B cell (primary cell): ENCODE measurements at places on chromosomes 12 and 14. TPM values are rescaled to one million over a fixed set of nuclear protein-coding genes. Genes with fewer than 3 reads are reported as not detected.

GRCh38 chr14:67332468-67332867, 27.1 kb downstream of the ATP6V1D start:
- no peak for DNase-seq

CIROP gene
- not detected in 2 replicates for polyA plus RNA-seq

PPFIBP1 gene
- 3.3 and 6.5 TPM in 2 replicates for polyA plus RNA-seq

GRCh38 chr14:90839024-90839888, 23.0 kb upstream of the TTC7B start:
- no peak for DNase-seq

TAS2R9 gene
- polyA plus RNA-seq, result not detected in 2 replicates

GRCh38 chr14:91417983-91418386, 365 bp upstream of the CCDC88C start:
- DNase-seq, result peak; percentile 91

GRCh38 chr12:16756833-16757555, 151.0 kb upstream of the LMO3 start:
- no peak for DNase-seq

HNRNPC gene
- 358 and 518 TPM in 2 replicates for polyA plus RNA-seq

DNA sequence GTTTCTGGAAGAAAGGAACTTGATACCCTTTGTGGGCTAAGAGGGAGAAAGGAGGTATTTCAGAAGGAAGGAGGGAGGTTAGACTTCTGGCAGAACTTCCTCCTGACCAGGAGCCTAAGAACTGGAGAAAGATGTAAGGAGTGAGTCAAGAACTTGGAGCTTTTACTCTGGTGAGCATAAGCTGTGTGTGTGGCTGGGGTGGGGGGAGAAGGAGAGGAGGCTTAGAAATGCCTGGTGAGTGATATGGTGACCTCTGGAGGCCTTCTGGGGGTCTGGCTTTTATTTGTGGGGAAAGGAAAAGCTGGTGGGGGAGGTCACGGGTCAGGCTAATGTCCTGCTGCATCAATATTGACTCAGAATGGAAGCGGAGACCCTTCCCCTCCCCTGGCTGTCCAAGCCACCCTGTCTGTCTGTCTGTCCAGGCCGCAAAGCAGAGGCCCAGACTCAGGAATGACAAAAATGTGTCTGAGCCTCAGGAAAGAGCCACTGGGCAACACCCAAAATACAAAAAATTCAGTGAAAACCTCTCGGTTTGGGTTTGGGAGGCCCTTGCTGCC, 4.8 kb downstream of the LRP1 start:
- no peak for DNase-seq

DNA sequence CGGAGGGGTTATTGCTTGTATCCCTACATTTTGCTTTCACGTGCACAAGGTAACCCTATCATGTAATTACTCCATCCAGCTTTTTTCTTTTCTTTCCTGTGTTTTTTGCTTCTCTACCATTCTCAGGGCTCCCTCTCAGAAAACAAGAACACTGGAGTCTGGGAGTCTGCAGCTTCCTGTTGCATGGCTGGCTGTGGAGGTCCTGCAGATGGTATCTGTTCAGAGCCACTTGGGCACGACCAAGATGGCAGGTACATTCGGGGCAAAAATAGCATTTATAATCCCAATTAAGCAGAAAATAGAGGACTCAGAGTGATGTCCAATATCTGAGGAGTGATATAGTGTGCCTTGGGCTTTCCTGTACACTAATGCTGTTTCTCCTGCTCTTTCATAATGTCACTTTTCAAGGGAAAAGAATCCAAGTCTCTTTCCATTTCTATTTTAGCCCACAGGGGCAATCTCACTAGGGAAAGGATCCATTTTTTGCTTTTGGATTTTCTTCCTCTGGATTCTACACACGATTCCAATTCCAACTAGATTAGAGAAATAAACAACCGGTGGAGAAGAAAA, 3.2 kb upstream of the NUMB start:
- no peak for DNase-seq

DNA sequence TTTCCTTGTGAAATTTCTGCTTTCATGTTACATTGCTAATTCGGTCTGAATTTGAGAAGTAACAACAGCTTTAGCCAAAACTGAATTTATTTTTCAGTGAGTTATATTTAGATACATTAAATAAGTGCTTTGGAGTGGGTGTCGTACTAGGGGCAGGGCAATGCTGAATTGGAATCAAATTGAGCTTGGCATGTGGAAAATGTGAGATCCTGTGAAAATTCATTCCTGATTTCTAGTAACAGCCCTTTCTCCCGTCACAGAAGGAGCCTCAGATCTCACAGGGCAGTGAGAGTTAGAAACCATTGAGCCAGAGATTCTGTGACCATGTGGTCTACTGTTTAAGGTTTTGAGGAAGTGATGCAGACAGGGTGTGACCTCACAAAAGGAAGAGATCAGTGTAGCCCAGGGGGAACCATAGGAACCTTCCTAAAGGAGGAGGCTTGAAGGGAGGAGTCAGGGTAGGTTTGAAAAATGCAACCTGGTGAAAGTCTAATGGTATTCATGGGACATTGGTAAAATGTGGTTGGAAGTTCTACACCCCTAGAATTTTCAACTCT, 1136.8 kb downstream of the AACS start:
- DNase-seq, result no peak

GRCh38 chr14:84782902-84783301, 747.0 kb upstream of the FLRT2 start:
- no peak for DNase-seq

GRCh38 chr12:80761838-80762237, 45.1 kb downstream of the MYF5 start:
- DNase-seq, result no peak

DNA sequence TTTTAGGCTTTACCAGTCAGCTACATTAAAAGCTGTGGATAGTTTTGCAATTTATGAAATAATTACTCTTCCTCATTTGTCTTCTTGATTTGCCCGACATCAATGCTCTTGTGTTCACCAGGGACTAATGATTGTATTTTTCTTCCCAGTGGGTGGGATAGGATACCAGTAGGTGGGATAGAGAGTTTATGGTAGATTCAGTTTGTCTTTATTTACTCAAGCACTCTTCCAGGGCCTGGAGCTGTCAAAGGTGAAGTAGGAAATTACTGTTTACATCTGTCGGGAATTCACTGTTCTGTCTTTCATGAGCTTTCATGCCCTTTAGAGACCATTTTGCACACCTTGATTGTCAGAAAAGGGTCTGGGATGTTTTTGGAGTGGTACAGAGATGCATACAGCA, 36.6 kb downstream of the ETV6 start:
- no peak for DNase-seq

DNA sequence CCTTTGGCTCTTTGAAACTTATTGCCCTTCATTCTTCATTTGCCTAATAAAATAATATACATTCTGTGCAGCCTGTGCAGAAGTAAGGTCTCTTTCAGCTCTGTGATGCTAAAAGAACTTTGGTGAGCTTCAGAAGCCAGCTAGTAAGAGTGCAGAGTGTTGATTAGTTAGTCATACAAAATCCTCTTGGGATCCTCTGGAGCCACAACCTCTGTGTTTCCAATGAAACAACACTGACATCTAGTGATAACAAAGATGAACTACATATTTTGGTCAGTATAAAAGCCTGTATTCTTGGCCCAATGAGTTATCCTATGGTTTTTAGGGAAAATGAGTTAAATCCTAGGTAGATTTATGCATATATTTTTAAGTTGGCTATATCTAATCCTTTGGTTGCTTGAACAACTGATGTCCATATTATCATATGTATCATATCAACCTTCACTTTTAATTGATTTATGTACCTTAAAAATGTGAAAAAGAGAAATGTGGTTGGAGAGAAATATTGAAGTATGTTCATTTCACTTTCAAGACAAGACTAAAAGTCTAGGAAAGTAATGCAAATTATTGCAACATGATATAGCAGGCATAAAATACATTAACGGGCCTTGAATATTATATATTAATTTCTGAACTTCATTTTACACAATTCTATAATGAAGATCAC, 158.4 kb downstream of the KLHL28 start:
- peak; percentile 23 for DNase-seq

ZNF10 gene
- 5.2 and 26.7 TPM in 2 replicates for polyA plus RNA-seq

SIX1 gene
- polyA plus RNA-seq, result 0.07 and 0.16 TPM in 2 replicates

DNA sequence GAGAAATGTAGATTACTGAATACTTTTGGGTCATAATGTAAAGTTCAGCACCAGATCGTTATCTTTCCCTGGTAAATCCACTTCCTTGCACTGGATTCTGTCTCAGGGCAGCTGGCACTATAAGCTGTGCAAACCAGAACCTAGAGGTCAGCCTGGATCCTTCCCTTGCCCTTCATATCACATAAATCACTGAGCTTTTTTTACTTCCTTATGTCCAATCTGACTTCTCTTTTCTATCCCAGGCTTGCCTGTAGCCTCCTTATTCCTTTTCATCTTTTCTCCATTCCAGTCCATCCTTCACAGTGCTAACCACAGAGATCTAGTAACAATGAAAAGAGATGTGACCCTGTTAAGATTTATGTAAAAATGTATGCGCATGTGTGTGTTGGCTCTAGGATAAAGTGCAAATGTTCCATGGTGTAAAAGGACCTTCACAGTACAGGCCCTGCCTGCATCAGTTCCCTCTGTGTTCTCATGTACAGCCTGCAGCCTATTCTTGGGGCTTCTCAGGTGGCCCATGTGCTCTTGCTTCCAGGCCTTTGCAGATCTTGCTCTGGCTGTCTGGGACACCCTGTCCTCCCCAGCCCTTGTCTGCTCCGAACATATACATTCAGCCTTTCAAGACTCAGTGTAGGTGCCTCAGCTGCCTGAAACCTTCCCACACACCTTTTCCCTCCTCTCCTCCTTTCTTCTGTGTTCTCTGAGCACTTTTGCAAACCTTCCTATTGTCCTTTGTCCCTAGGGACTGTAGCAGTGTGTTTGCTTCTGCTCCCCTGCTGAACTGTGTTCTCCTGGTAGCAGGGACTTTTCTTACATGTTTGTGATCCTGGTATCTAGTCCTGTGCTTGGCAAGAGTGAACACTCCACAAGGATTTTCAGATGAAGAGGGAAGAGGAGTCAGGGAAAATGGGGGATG, 30.0 kb downstream of the PELI2 start:
- no peak for DNase-seq

- no peak for DNase-seq
Observed at GRCh38 chr12:54859502-54859901, 5.2 kb downstream of the MUCL1 start.

DNA sequence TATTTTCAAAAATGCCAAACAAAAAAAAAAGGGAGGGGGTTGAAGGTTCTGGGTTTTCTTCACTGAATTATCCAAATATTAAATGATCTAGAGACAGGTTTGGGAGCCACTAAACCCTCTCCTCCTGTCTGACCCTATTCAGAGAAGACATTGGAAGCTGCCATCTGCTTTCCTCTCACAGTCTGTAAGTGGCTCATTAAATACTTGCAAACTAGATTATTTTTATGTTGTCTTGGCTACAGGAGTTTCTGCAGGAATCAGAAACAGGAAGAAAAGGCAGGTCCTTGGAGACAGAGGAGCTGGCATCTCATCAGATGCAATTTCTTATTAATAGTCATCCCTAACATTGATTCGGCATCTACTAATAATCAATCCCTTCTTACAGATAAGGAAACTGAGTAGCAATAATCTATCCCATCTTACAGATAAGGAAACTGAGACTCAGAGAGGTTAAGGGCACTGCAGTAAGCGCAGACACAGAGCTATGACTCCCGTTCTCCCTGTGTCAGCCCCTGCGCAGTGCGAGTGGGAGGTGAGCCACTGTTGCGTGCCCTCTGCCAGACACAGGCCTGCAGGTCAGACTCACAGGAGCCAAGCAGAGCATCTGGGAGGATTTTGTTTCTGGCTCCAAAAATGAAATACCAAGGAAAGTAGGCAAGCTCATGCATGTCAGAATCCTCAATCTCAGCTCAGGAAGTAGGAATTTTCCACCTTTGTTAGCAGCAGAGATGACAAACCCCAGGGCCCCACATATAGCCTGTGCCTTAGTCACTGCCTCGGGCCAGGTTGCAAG, 11.0 kb downstream of the BDKRB2 start:
- no peak for DNase-seq

CEBPE gene
- polyA plus RNA-seq, result 0.26 and 0.45 TPM in 2 replicates

DNA sequence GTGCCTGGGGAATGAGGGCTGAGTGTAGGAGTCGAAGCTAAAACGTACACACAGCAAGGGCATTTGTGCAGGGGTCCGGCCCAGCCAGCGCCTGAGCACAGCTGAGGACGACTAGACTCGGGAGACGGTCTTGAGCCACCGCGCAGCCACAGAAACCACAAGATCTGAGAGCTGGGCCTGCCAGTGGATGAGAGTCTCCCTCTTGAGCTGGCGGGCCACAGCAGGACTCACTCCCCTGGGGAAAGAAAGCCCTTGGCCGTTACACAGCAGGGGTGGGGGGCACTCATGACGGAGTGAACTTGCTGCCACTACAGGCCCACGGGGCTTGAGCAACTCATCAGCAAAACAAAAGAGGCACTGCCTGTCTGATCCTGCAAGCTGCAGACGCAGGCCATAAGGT, 23.0 kb downstream of the STX2 start:
- no peak for DNase-seq

GRCh38 chr14:100578552-100578951, 8.7 kb downstream of the BEGAIN start:
- DNase-seq, result no peak

DNA sequence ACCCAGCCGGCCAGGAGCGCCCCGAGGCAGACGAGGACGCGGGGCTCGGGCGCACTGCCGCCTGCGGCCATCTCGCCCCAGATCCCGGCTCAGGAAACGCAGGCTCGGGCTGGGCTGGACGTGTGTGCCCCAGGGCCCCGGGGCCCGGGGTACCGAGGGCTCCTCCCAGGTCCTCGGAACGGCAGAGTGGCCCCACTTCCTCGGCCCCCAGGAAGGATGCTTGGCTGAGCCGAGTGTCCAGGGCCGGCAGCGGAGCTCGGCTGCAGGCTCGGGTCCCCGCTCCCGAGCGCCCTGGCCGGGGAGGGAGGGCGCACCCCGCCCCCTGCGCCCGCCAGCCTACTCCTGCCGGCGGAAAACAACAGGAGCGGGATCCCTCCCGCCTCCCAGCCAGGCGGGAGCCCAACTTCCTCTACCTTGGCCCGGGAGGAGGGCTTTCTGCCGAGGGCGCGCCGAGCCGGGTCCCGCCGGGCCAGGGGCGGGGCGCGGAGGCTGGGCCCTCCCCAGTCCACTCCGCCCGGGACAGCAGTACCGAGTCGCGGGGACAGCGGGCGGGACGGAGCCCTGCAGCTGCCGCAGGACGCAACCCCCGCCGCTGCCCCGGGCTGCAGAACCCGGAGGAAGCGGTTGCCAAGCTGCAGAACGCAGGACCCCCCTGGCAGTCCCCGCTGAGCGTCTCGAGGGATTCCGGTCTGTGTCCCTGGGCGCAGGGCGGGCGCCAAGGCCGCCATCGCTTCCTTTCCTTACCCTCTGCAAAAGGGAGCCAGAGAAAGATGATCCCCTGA, at the start of gene VSIG10:
Gene VSIG10 (minus strand): TSS at position 411 of the 782 bp plus-strand sequence. CDS start 340 bp downstream, at position 71.
- DNase-seq, result peak; percentile 40
